ENCODE measurements at places on chromosomes 1 and 21.

GRCh38 chr1:232239998-232240397 is 389.9 kb downstream of the SIPA1L2 start:
- DNase-seq = no peak

GRCh38 chr1:89588480-89588879 is 44.4 kb upstream of the LRRC8C start:
- DNase-seq = no peak

DNA sequence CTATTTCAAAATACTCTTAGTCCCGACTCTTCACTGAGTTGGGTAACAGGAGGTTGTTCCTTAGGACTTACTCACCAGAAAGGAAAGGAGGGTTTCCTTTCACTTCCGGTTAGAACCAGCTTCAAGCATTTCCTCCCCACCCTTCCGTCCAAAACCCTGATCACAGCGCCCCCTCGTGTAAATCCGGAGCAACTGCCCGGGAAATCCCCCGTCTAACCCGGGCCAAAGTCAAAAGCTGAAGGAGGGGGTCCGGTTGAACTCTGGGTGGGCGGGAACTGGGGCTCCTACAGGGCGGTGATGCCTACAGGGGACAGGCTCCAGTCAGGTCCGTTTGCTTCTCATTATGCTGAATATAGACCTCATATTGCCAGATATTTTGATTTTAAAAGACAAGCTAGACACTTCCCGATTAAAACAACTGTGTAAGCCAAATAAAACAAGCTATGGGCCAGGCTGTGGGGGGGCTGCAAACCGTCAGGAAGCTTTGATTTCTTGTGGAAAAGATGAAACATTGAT is 15.0 kb upstream of the MTARC2 start:
- peak; percentile 75 for DNase-seq

- no peak for DNase-seq
Observed at GRCh38 chr21:46562472-46562871, 42.4 kb downstream of the S100B start.

- DNase-seq = no peak
Observed at GRCh38 chr1:23530747-23531561, at the start of gene E2F2. E2F2 (minus strand) TSS chr1:23531233; CDS start chr1:23530793, 440 bp downstream.

DNA sequence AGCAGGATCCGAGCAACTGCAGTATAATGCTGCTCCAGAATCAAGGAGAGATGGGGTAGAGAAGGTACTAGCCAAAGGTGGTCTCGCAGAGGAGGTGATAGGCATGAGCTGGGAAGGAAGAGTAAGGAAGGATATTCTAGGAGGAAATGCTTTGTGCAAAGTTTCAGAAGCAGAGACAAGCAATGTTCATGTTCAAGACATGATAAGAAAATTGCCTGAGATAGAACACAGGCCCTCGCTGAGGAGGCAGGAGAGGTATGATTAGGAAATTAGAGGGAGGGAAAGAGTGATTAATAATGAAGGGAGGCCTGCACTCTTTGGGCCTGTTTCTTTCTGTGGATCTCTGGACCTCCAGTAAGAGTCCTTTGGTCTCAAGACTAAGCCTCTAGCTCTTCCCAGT is 12.9 kb upstream of the ETV3 start:
- no peak for DNase-seq

GRCh38 chr21:33299181-33299752 is 25.5 kb upstream of the IFNAR1 start:
- no peak for DNase-seq

DNA sequence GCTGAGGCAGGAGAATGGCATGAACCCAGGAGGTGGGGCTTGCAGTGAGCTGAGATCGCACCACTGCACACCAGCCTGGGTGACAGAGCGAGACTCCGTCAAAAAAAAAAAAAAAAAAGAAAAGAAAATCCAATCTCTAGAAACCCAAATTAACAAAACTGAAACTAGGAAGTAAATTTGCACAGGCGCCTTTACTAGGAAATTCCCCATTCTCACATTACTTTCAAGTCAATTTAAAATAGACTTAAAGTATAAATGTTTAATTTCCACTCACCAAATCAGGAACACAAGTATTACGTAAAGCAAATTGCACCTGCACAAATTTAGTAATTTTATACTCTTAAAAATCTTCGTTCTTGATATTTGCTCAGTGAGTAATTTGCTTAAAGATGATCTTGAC is 67.8 kb upstream of the BCAR3 start:
- no peak for DNase-seq

DNA sequence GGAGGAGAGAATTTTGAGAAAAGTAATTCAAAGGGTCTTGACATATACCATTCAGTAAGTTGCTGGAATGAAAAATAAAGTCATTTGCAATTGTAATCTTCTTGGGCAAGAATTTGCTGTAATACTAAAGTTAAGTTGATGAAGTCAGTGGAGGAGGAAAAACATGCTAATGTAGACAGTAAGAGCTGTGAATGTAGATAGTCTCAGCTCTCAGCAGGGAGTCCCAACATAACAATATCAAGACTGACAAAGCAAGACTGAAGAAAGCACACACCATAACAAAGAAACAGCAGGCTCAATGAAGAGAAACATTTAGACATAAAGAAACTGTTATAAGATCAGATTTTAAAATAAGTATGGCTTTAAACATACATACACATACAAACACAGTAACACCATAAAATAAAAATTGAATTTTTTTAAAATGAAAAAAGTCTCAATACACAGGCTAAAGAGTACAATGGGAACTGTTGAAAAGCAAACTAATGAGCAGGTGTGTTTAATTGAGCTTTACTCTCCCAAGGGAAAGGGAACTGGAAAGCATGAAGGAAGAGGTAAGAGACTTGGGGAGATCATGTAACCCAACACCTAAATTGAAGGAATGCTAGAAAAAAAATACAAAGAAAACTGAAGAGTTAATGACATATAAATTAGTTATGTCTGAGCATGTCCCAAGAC is 336.3 kb upstream of the NCAM2 start:
- DNase-seq = no peak

DNA sequence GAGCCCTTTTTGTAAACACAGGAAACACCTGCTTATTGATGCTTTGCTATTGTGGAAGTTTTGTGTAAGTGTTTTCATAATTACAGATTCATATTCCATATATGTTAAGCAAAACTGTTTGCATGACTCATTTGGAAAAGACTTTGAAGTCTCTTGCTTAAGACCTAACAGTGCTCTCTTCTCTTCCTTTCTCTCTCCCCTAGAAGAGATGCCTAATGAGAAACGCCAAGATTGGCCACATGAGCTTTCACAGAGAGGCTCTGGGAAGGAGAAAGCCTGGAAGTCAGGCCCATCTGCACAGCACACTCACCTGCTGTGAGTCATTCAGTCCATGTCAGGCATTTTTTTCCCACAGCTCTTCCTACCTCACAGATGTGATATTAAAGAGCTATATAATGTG is 101.6 kb upstream of the PALMD start:
- DNase-seq = peak; percentile 33

DNA sequence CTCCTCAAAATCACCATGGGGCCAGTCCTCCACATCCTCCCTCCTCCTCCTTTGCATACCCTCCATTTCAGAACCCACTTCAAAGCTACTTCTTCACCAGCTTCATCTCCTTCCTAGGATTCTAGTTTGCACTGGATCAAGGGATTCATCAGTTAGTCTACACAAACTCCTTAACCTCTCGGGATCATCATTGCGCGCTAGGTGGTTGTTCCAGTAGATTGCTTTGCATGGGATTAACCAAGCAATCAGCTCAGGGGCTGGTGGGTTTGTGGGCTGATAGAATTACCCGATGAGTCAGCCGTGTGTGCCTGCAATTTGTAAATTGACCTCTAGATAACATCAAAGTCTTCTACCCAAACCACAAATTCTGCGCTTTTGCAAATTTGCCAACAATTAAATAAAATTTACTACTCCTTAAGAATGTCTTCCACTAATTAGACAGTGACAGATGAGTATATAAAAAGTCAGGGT is 7.7 kb downstream of the KANK4 start:
- DNase-seq = no peak

GRCh38 chr1:53122961-53123413 is 19.5 kb downstream of the SLC1A7 start:
- no peak for DNase-seq

DNA sequence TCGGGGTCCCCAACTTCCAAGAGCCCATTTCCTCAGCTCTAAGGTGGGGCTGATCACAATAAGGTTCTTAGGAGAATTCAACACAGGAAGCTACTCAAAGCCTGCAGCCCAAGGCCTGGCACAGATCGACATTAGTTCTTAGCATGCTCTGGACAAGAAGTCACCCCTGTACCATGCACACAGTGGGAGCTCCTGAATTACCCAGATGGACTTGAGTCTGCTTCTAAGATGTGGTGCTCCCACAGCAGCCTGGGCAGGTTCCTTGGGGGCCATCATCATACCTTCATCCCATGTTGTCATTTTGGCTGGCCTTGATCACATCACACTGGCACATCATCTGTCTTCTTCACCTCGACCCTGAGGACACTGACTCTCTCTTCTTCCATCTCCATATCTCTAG is 153.3 kb upstream of the VAMP3 start:
- DNase-seq = no peak

DNA sequence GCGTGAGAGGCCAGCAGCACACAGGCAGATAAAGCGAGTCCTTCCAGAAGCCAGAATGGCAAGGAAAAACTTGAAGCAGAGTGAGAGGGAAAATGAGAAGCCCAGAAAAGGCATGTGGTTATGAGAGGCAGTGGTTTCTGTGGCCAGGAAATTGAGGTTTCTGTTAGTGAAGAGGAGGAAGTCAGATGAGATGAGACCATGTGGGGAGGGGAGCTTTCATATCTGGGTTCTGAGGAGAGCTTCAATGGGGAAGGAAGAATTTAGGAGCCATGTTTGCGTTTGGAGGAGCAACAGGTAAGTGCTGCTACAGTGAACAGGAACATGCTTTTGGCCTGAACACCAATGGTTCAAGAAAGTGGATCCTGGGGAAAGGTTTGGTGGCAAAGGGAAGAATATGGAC is 6.1 kb upstream of the CD1A start:
- no peak for DNase-seq

- peak; percentile 76 for DNase-seq
Observed at GRCh38 chr1:4380564-4381168, 273.7 kb upstream of the AJAP1 start.

DNA sequence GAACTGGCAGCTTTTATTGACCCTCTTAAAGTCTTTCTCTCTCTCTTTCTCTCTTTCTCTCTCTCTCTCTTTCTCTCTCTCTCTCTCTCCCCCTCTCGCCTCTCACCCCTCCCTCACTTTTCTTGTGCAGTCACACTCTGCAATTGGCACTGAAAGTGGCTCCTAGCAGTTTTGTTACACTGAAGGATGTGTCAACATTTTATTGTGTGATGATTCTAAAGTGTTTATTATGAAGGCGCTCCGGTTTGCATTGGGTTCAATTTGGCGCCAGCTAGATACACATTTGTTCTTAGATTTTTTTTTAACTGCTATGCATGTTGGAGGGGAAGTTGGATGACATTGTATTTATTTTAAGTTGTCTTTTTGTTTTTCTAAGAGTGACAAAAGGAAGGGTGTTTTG is 64.0 kb upstream of the CHRM3 start:
- DNase-seq = no peak

All from epithelial cell of proximal tubule (primary cell).